ENCODE measurements at places on chromosomes 6 and 20.

DNA sequence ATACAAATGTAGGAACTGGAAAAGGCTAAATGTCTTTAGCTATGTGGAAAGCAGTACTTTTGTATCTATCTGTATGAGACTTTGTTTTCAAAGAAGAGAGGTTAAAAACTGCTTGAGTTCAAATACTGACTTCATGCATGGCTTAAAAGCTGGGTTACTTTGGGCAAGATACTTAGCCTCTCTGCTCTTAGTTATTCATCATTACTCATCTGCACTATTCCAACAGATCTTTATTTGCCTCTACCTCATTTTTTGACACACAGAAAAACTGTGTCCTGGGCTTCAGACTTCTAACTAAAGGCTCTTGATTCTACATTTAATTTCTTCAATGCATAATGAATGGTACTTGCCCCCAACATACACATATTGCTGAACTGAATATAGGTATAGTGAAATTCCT is 114.8 kb downstream of the DST start:
- DNase-seq: no peak
- no peaks in the 10 kb centered on the region for H3K36me3 ChIP-seq
- H3K27ac ChIP-seq: no peak overlapping the region
- no peaks in the 10 kb centered on the region for H3K4me1 ChIP-seq

- peak within 1 kb of the TSS; percentile 93 for H3K4me3 ChIP-seq
- peaks cover 42% of the 10 kb centered on the region for H3K4me1 ChIP-seq
- DNase-seq: peak; percentile 85
- H3K27me3 ChIP-seq: peaks cover 12% of the 10 kb centered on the region
- H3K36me3 ChIP-seq: peaks cover 28% of the 10 kb centered on the region
These were observed at the start of gene RING1 for GRCh38 chr6:33208091-33208967. Gene RING1 (plus strand): TSS chr6:33208500. CDS start chr6:33208823, 323 bp downstream.

- H3K4me1 ChIP-seq: peaks cover 4% of the 10 kb centered on the region
- no peak overlapping the region for H3K4me3 ChIP-seq
- peaks cover 3% of the 10 kb centered on the region for H3K36me3 ChIP-seq
- peaks cover 9% of the 10 kb centered on the region for H3K27me3 ChIP-seq
- H3K27ac ChIP-seq: no peak overlapping the region
These were observed 70.4 kb downstream of the METTL24 start for GRCh38 chr6:110287462-110288341.

- H3K27me3 ChIP-seq: peaks cover 36% of the 10 kb centered on the region
- no peak overlapping the region for H3K27ac ChIP-seq
- DNase-seq: no peak
- no peaks in the 10 kb centered on the region for H3K36me3 ChIP-seq
- no peak overlapping the region for H3K4me3 ChIP-seq
These were observed 234.7 kb upstream of the ECI2 start for GRCh38 chr6:4370066-4370465.

- no peak overlapping the region for H3K4me3 ChIP-seq
- H3K36me3 ChIP-seq: peaks cover 16% of the 10 kb centered on the region
- H3K27me3 ChIP-seq: no peaks in the 10 kb centered on the region
- H3K4me1 ChIP-seq: peaks cover 58% of the 10 kb centered on the region
These were observed 6.5 kb downstream of the STX7 start for GRCh38 chr6:132506461-132506860.

- no peak overlapping the region for H3K27ac ChIP-seq
- no peak overlapping the region for H3K4me3 ChIP-seq
- peaks cover 11% of the 10 kb centered on the region for H3K36me3 ChIP-seq
- peaks cover 47% of the 10 kb centered on the region for H3K4me1 ChIP-seq
These were observed 31.4 kb downstream of the RALGAPA2 start for GRCh38 chr20:20680991-20681508.

DNA sequence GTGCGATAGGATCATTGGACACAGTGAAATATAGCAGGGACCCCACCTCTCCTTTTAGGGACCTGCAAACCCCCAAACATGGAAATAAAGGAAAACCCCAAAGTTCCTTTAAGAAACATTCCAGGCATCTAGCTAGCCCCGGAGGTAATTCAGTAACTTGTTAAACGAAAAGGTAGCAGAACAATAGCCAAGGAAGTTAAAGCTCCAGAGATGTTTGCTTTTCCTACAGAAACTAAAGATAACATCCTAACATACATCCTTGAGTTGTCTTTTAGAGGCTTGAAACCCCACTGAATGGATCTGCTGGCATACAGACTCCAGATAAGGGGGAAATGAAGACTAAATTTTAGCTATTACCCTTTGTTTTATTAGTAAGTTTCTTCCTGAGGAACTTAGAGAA is 51.0 kb downstream of the FAM184A start:
- no peaks in the 10 kb centered on the region for H3K4me1 ChIP-seq
- no peak for DNase-seq
- H3K36me3 ChIP-seq: no peaks in the 10 kb centered on the region
- peaks cover 14% of the 10 kb centered on the region for H3K27me3 ChIP-seq
- H3K27ac ChIP-seq: no peak overlapping the region

- no peaks in the 10 kb centered on the region for H3K4me1 ChIP-seq
- no peak overlapping the region for H3K4me3 ChIP-seq
- H3K27ac ChIP-seq: no peak overlapping the region
- H3K36me3 ChIP-seq: peaks cover under 1% of the 10 kb centered on the region
- DNase-seq: no peak
These were observed 608.4 kb upstream of the AGPAT4 start for GRCh38 chr6:161882196-161882765.

- H3K27ac ChIP-seq: no peak overlapping the region
- no peak for DNase-seq
- H3K4me1 ChIP-seq: peaks cover 1% of the 10 kb centered on the region
These were observed 12.6 kb downstream of the AFDN start for GRCh38 chr6:167839343-167839742.

- no peaks in the 10 kb centered on the region for H3K27me3 ChIP-seq
- H3K27ac ChIP-seq: no peak overlapping the region
- H3K36me3 ChIP-seq: no peaks in the 10 kb centered on the region
- no peak for DNase-seq
These were observed 11.0 kb upstream of the SNRPC start for GRCh38 chr6:34746104-34746846.

DNA sequence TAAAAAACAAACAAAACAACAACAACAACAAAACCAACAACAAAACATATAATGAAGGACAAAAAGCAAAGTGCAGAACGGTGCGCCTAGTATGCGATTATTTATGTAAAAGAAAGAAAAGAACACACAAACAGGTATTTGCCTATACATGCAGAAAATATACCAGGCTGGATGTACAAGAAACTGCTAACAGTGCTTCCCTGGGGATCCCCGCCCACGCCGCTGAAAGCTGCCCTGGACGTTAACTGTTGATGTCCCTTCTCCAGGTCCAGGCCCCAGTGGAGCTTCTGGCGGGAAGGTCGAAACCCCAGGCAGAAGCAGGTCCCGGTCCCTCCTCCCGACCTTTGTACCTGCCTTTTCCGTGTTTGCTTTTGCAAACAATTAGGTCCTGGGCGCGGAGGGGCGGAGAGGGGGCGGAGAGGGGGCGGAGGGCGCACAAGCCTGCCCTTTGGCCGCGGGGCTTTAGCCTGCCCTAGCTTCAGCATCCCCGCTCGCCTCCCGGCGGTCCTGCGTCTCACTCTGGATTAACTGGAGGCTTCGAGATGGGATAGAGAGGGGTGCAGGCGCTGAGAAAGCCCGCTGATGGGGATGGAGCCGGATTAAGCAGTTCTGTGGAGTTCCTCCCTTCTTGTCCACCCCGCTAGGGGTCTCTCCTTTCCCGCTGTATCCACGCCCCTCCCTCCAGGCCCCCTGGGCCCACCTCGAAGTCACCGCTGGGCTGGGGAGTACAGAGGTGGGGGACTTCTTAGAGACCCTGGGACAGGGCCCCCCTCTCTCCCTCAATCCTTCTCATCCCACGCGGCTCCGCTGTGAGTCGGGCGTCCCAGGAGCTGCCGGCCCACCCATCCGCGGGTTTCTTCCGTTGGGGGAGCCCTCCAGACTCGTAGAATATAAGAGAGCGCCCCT is 8.2 kb upstream of the AHCY start:
- no peak for DNase-seq
- no peak overlapping the region for H3K4me3 ChIP-seq
- H3K27ac ChIP-seq: peak overlapping the region; percentile 71
- peaks cover 10% of the 10 kb centered on the region for H3K4me1 ChIP-seq
- peaks cover 6% of the 10 kb centered on the region for H3K27me3 ChIP-seq

DNA sequence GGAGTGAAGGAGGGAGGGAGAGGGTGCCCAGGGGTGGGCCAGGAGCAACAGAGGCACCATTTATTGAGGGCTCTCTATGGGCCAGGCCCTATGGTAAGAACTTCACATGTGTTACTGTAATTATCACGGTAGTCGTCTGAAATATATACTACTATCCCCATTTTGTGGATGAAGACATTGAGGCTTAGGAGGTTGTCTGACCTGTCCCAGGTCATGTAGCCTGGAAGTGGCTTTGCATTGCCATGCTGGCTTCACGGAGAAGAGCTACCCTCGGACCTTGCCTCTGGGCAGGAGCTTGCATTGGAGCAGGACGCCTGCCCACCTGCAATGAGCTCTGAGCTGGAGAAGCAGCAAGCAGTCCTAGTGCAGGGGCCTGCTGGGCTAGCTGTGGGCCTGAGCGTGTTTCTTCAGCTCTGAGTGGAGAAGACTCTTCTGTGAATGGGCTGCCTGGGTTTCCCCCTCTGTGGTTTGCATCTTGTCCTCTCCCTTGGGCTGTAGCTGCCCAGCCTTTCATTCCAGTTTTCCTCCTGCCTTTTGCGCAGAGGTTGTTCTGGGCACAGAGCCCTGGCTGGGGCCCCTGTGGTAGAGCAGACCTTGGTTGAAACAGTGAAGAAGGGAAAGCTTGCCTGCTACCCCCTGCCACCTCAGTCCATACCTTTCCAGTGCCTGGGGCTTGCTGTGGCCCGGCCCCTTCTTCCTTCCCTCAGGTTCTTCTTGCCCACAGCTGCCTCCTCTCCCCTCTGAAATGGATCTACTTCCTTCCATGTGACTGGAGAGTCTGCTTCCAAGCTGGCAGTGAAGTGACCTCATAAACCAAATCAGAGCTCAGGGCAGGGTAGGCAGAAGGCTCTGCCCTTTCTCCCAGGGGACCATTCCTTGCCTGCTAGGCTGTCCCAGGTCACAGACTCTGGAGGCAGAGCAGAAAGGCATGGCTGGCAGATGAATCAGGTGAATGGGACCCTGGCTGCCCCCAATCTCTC is 24.1 kb upstream of the SRF start:
- H3K4me3 ChIP-seq: no peak overlapping the region
- H3K27ac ChIP-seq: no peak overlapping the region
- no peaks in the 10 kb centered on the region for H3K36me3 ChIP-seq
- DNase-seq: no peak

GRCh38 chr6:4336778-4337442 is 201.5 kb upstream of the ECI2 start:
- no peak for DNase-seq
- no peaks in the 10 kb centered on the region for H3K4me1 ChIP-seq
- no peak overlapping the region for H3K4me3 ChIP-seq
- H3K27ac ChIP-seq: no peak overlapping the region
- H3K27me3 ChIP-seq: peaks cover 40% of the 10 kb centered on the region

- H3K4me1 ChIP-seq: peaks cover 31% of the 10 kb centered on the region
- H3K27ac ChIP-seq: peak overlapping the region; percentile 28
- peaks cover 54% of the 10 kb centered on the region for H3K36me3 ChIP-seq
- no peak overlapping the region for H3K4me3 ChIP-seq
These were observed 13.8 kb downstream of the BRD2 start for GRCh38 chr6:32982084-32982701.

DNA sequence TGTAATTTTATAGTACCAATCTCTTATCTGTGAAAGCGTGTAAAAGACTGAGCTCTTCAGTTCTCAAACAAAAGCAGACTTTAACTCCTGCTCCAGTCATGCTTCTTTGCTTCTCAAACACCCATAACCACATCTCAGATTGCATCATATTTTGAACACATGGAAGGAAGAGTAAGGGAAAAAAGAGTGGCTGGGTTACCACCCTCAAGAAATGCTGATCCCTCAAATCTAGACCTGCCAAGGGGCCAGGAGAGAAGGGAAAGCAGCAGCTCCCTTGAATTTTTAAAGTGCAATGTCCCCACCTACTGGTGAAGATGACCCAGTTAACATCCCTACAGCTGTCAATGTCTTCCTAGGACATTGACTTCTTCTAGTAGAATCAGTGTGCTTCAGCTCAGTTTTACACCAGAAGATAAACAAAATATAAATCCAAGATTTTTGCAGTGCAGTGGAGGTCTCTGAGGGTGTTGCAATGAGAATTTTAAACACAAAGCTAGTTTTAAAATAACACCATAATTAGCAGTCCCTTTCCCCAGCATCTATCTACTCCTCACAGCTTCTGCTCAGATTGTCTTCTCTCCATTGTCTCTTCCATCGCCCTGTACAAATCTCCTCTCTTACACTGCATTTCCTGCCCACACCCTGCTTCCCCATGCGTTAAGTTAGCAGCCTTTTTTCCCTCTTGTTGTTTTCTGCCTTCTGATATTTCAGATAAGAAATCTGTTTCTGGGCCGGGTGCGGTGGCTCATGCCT is 22.6 kb upstream of the HLA-DQB2 start:
- H3K27ac ChIP-seq: no peak overlapping the region
- H3K27me3 ChIP-seq: peaks cover 63% of the 10 kb centered on the region
- H3K4me1 ChIP-seq: no peaks in the 10 kb centered on the region
- H3K4me3 ChIP-seq: no peak overlapping the region
- peak; percentile 34 for DNase-seq
- no peaks in the 10 kb centered on the region for H3K36me3 ChIP-seq

DNA sequence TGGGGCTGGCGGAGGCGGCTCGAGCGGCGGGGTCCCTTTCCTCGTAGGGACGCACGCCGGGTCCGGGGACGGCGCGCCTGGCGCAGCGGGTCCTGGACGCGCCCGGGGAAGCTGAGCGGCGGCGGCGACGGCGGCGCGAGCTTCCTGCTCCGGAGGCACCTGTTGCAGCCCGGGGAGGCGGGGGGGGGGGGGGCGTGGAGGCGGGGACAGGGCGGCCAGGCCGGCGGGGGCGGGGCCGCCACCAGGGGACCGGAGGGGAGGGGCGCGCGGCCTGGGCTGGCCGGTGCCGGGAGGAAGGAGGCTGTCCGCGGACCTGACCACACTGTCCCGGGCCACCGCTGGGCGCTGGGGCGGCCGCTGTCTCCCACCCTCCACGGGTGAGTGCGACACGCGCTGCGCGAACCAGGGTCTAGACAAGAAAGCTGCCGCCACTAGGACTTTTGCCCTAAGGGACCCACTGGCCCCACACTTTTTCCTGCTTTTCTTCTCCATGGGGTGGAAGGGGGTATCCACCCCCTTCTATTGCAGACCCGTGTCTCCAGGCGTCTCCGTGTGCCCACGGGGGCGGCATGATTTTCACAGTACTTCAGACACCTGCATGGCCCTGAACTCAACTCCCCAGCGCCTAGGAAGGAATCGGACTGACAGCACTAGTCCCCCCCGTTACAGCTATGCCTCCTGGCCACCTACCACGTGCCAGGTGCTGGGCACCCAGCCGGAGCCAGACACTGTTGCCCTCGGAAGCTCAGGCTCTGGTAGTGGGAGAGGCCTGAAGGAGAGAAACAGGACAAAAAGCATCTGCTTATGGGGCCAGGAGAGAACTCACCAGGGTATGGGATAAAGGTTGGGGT is at the start of gene NFATC2:
Gene NFATC2, minus strand, starts transcription at position 149 of the 851 bp plus-strand sequence. CDS start 220 bp downstream, outside the sequence.
- peaks cover 47% of the 10 kb centered on the region for H3K4me1 ChIP-seq
- peaks cover 32% of the 10 kb centered on the region for H3K36me3 ChIP-seq
- peak; percentile 51 for DNase-seq
- H3K27ac ChIP-seq: peak within 1 kb of the TSS; percentile 99
- peak within 1 kb of the TSS; percentile 99 for H3K4me3 ChIP-seq
- no peaks in the 10 kb centered on the region for H3K27me3 ChIP-seq

Data from effector memory CD8-positive, alpha-beta T cell (primary cell).